Mesenteric fat pad (tissue), 1 donor: ENCODE measurements at places on chromosomes 7 and 10. TPM values are rescaled to one million over a fixed set of nuclear protein-coding genes. Genes with fewer than 3 reads are reported as not detected.

GRCh38 chr10:77177589-77177988 is 460.0 kb downstream of the KCNMA1 start:
- no peak for DNase-seq

- DNase-seq, result no peak
These were observed 28.1 kb downstream of the SUV39H2 start for GRCh38 chr10:14906765-14907164.

DNA sequence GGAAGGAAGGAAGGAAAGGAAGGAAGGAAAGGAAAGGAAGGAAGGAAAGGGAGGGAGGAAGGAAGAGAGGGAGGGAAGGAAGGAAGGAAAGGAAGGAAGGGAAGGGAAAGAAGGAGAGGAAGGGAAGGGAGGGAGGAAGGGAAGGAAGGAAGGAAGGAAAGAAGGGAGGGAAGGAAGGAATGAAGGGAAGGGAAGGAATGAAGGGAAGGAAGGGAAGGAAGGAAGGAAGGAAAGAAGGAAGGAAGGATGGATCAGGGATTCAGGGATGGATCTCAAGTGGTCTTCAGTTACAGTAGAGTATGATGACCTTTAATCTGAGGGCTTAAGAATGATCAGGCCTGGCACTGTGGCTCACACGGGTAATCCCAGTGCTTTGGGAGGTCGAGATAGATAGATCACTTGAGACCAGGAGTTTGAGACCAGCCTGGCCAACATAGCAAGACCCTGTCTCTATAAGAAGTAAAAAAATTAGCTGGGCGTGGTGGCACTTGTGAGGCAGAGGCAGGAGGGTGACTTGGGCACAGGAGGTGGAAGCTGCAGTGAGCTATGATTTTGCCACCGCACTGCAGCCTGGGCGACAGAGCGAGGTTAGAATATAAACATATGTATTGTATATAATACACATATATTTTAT is 760 bp upstream of the FOXK1 start:
- DNase-seq, result no peak

- peak; percentile 85 for DNase-seq
These were observed 131.1 kb downstream of the WDR37 start for GRCh38 chr10:1187151-1187854.

- no peak for DNase-seq
These were observed 162.9 kb downstream of the ARL5B start for GRCh38 chr10:18822156-18822555.

- DNase-seq, result no peak
These were observed 40.2 kb upstream of the ATP6V0A4 start for GRCh38 chr7:138838166-138838565.

DNA sequence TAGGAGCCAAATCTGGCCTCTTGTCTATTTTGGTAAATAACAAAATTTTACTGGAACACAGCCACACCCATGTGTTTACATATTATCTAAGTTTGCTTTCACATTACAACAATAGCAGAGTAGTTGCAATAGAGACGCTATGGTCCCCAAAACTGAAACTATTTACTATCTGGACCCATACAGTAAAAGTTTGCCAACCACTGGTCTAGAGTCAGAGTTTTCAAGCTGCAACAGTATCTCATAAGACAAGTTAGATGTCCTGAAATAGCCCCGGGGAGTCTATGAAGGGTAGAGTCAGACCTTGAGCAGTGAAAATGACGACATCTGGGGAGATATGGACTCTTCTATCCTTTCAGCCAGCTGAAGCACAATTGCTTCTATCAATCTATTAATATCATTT is 74.2 kb downstream of the CTNNA3 start:
- no peak for DNase-seq

DNA sequence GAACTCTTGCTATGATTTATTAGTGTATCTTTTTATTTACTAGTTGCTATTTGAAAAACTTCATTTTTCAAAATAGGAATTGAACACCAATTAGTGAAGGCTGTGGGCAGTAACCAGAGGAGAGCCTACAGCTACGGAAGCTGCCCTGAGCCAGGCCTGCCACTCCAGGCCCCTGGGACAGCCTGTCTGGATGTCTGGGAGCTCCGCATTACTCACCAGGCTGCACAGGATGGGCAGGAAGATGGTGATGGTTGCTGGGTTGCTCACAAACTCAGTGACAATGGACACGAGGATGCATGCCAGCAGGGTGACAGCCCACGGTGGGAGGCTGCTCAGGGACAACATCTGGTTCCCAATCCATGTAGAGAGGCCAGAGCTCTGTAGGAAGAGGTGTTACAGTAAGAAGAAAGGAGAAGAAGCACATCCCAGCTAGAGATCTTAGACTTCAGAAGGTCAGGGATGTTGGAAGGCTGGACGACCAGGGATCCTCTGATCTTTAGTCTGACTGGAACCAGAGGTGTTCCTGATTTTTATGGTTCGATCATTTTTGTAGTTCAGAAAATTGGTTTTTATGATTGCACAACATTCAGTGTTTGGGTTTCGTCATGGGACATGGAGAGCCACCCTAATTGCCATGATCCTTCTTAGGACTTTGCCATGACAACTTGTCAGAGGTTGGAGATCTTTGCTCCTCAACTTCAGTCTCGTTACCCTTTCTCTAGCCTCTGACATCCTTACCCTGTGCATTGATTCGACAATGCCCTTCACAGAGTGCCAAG is 23.2 kb downstream of the STMP1 start:
- DNase-seq, result no peak

GRCh38 chr10:110323503-110323902 is 18.8 kb upstream of the SMNDC1 start:
- DNase-seq, result no peak

GRCh38 chr7:36407636-36408550 is 18.2 kb downstream of the ANLN start:
- DNase-seq, result no peak

DNA sequence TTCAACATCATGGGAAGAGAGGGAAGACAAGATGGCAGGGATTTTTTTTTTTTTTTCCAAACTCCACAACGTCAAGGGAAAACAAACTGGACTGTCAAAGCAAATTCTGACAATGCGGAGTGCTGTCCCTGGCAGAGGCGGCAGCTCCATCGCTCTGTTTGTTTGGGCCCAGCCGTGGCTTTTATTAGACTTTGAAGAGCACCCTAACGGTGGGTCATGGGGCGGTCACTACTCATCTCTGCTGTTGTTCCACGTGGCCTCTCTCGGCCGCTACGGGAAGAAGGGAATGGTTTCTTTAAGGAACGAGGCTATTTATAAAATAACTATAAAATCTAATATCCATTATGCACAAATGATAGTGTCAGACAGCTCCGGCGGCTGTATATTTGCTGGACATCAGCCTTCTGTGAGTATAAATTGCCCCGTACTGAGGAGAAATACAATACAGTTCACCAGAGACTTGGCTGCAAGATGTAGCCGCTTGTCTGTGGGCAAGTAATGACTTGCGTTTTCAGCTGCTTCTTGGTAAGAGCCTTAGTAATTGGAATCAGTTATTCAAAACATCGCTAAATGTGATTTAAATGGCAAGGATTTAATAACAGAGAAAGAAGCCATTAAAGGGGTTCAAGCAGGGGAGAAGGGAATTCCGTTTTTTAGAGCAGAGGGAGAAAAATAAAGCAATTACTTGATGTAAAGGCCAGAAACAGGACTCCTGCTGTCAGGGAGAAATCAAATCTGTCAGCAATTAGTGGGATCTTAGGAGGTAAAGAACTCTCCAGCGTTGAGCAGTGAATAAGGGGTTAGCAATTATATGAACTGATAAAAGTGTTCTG is 61.7 kb upstream of the RAB11FIP2 start:
- no peak for DNase-seq

- DNase-seq, result no peak
These were observed 46.5 kb upstream of the ITGB8 start for GRCh38 chr7:20284003-20284770.

- no peak for DNase-seq
These were observed 69.6 kb downstream of the SHOC2 start for GRCh38 chr10:110989016-110989415.

DNA sequence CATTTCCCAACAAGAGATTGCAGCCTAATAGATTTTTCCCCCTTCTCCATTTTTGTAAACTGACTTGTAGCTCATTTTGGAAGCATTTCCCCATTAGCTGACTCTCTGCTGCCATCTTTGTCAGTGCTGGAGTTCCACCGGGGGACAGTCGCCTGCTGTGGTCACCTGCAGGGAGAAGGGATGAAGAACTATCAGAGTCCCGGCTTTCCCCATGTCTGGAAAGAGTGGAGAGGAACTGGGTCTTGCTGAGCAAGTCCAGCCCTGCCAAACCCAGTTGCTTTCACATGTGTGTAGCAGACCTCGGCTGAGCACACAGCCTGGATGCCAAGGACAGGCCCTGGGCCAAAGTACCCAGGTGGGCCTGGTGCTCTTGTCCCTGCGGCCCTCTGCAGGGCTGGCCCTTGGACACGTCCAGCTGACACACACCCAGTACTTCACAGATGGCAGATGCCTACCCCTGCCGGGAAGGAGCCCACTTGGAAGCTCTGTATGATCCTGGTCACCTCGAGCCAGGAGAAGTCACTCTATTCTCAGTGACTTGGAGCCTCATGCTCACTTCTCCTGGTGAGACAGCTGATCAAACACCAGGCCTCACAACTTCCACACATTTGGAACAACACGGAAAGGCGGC is 157.3 kb upstream of the NPVF start:
- DNase-seq, result no peak

DNA sequence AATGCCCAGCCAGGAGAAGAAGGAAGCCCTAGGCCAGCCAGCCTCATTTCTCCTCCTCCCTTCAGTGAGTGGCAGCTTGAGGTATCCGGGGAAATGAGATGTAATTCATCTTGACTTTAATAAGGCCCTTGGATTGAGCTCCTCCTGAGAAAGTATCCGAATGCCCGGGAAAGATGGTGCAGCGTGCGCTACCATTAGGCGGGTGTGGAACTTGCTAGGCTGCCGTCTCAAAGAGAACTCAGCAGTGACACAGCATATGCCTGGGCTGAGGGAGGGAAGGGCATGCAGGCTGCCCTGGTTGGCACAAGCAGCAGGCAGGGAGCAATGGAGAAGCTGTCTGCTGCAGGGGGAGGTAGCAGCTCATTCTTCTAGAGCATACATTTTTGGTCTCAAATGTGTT is 659.8 kb upstream of the FOXK1 start:
- DNase-seq, result no peak

DNA sequence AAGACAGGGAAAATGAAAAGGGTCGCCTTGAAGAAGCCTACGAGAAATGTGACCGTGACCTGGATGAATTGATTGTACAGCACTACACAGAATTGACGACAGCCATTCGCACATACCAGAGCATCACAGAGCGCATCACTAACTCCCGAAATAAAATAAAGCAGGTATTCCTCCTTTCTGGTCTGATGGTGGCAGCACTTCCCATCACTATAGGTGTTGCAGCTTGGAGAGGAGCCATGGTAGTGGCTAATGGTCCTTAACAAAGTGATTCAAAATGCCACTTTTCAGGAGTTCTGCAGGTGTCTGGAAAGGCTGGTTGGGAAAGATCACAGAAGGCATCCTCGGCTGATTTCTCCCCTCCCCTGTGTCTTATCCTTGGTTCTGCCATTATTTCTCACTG is 22.1 kb downstream of the EXOC4 start:
- no peak for DNase-seq

GRCh38 chr7:50273301-50273700 is 31.2 kb upstream of the IKZF1 start:
- no peak for DNase-seq

GRCh38 chr10:76769161-76769560 is 868.4 kb downstream of the KCNMA1 start:
- no peak for DNase-seq

DNA sequence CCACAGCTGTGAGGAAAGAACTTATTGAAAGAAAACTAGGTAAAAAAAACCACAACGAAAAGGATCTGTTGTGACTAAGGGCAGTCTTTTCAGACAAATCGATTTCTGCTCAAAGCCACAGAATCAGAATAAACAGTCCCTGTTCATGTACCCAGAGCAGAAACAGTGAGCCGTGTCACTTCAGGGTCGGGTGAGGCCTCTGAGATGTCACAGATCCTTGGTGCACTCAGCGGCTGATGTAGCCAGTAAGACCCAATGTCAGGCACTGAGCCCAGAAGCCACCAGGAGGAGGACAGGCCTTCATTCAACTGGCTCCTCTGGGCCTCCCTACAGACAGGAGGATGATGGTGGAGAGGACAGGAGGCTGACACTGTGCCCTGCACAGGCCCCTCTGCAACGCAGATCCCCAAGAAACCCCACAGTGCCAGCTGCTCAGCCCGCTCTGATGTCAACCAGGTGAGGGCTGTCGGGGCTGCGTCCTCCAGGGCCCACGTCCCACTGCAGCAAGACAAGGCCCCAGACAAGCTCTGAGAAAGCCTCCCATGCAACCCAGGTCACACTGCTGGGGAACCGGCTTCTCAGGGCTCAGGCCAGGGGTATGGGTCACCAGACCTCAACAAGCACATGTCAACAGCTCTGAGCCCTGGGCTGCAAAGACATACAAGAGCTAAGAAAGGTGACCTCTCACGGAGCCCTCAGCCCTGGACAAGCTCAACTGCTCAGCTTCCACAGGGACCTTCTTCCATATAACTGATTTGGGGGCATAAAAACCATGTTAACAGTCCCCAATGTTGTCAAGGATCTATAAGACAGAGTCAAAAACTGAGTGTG is 190.6 kb downstream of the PARD3 start:
- no peak for DNase-seq

Gene POLR2J2
- total RNA-seq, result 7.1 TPM

Gene CDH23
- 9.7 TPM for total RNA-seq

Gene TASOR2
- 55.8 TPM for total RNA-seq

Gene MYL10
- total RNA-seq, result not detected

Gene TMEM229A
- not detected for total RNA-seq

Gene SLC18A2
- total RNA-seq, result 0.42 TPM

Gene GNG11
- total RNA-seq, result 33.2 TPM
